CD4-positive, alpha-beta T cell treated with Interleukin-6 at 100 ng/mL for 8 hours (primary cell): ENCODE measurements at places on chromosomes 16 and 17.

GRCh38 chr17:80422981-80423380 is 8.0 kb downstream of the ENDOV start:
- no peak for DNase-seq

- DNase-seq: no peak
Observed at GRCh38 chr16:49542391-49542891, 168.8 kb downstream of the C16orf78 start.

DNA sequence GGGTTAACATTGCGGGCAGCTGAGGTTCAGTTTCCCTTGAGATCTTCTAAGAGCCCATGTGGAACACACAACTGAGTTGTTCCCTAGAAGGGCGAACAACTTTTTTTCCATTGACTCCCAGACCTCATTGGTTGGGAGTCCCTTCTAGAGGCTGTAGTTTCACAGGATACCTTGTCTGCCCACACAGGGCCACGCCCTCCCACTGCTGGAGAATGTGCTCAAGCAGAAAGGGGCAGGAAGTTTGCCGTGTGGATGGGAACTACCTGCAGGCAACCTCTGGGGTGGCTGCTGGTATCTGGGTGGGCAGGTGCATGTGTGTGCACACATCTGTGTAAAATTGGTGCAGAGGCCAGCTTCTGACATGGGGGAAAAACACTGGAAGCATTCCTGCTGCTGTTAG is 178.8 kb upstream of the PSMD7 start:
- DNase-seq: no peak

- DNase-seq: no peak
Observed at GRCh38 chr17:6454495-6455320, 10.5 kb downstream of the PIMREG start.
